ENCODE measurements at places on chromosomes 4 and X.

DNA sequence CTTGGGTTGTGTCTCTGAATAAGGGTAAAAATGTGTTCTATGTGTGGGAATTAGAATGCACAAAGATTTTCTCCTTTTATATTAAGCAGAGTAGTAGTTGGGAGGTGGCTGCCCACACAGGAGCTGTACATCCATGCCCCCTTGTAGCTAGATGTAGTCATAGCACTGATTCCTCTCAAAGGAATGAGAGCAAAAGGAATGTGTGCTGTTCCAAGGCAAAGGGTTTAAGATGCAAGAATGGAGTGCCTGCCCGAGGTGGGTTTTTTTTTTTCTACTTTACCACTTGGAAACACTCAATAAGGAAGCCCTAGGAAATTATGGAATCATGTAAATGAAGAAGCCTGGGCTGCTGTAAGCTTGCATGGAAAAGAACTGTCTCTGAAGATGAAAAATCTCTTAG, 2183.2 kb upstream of the AGA start:
- DNase-seq = no peak

- no peak for DNase-seq
These were observed 194.2 kb upstream of the C1QTNF7 start for GRCh38 chr4:15233626-15234025.

DNA sequence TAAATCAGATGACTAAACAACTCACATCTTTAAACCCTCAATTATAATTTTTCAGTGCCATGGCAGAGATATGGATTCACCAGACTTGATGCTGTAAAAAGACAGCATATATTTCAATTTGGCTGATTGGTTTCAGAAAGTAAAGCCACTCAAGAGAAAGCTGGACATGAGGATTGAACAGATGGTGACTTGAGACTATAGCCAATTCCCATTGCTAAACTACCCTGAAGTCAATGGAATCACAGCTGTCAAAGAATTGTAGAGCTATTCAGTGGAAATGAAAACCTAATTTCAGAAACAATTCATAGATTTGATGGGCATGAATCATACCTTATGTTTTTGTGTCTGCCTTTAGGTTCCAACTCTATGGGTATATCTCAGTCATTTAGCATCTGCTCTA, 510.6 kb upstream of the BOD1L1 start:
- no peak for DNase-seq

DNA sequence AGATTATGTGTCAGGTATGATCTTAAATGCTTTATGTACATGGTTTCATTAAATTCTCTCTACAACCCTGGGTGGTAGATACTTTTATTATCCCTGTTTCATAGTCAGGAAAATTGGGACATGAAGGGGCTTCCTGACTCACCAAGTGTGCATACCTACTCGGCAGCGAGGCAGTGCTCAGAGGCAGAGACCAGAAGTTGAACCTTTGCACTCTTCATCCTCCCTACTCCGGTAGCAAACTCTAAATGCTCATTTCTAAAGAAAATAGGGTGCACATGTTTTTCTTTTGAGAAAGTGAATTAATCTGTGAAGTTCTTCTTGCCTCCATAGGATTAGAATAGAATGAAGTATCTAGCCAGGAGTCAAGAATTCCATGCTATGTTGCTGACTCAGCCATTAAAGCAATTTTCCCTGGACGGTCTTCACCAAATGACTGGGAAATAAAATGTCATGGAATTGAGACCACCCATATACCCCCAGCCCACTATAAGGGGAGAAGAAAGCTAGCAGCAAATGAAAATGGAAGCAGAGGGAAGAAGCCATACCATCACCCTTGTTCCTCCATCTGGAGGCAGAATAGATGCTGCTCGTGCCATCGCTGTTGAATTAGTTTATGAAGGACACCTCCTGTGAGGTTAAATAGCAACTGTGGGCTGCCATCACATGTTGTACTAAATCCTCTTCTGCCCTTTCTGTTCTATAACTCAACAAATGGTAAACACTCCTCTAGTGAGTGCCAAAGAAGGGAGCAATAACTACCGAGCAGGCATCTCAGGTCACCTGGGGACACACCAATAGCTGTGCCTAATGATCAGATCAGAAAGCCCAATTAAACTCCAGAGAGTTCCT, 355.4 kb downstream of the CAMK2D start:
- DNase-seq = no peak

GRCh38 chr4:65392488-65392887, 277.8 kb downstream of the EPHA5 start:
- DNase-seq = no peak

GRCh38 chrX:26651755-26652154, 435.8 kb downstream of the MAGEB5 start:
- DNase-seq = no peak

DNA sequence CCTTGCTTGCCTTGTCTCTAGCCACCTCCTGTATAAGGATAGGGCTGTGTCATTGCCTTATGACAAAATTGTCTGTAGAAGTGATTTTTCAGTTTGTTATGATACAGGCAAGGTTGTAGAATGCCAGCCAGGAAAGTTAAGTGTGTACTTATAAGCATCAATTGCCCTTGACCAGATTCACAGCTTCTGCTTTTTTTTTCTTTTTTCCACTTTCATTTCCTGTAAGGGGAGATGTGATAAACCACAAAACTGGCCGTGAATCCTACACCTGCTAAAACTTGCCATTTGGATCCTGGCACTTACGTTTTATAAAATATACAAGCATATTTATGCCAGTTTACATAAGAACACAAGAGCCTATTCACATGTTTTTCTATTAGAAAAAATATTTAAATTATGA, 35.0 kb upstream of the BMPR1B start:
- DNase-seq = no peak

DNA sequence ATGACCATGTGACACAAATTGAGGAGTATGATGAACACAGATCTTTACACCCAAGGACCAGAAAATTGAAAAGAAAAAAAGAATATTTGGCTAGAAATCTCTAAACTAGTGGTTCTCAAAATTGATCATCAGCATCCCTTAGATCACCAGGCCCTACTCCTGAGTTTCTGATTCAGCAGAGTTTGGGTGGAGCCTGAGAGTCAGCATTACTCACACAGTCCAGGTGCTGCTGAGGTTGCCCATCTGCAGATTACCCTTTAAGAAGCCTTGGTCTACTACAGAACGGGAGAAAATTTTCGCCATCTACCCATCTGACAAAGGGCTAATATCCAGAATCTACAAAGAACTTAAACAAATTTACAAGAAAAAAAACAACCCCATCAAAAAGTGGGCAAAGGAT, 182.8 kb downstream of the MOSPD2 start:
- DNase-seq = no peak

- DNase-seq = no peak
These were observed 27.4 kb downstream of the CCNQ start for GRCh38 chrX:153571534-153571908.

DNA sequence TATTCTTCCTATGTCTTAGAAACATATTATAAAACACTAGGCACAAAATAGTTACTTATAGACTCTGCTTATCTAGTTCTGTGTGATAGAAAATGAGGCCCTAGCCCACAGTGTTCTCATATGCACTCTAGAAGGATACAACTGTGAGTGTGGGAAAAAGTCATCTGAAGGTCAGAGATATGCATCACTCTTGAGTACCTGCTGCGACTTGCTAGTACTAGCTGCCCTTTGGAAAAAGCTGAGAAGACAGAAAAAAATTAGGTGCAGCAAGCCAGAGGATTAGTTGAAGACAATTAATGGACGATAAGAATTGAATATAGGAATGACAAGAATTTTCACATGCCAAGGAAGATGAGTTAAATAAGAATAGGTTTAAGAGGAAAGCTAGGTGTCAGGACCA, 61.3 kb downstream of the MTHFD2L start:
- DNase-seq = no peak

DNA sequence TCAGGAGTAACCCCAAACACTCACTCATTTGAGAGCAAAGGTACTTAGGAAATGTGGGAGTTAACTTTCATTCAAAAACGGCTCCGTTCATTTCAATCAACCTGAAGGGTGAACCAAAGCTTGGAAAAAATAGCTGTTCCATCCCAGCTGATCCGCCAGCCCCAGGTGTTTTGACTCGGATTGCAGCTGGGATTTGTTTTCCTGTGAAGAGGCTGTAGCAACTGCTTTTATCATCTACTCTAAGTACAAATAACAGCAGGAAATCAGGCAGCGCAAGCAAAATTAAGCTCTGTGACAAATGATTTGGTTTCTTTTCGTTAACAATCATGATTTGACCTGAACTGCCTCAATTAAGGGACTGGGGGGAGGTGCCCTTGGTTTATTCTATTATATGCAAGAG, 154.7 kb downstream of the BEND2 start:
- DNase-seq = no peak

- no peak for DNase-seq
These were observed 144.6 kb downstream of the SOX3 start for GRCh38 chrX:140360284-140360683.

DNA sequence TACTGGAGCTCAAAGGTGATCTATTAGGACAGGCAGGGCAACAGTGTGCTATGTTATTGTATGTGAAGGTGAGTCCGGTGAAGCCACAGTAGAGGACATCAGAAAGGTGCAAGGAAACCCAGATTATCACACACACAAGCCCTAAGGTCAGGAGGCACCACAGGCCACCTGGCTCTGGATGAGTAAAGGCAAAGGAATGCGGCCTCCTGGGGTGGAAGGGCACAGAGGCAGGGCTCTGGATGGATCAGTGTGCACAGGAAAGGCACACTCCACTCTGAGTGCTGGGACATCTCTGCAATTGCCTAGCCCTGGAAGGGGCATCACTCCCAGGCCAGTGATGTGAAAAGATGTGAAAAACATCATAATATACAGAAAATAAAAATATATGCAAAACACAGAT, 683.5 kb downstream of the TRIML1 start:
- DNase-seq = no peak

- no peak for DNase-seq
These were observed 5.5 kb downstream of the CAMK2D start for GRCh38 chr4:113756005-113756410.

DNA sequence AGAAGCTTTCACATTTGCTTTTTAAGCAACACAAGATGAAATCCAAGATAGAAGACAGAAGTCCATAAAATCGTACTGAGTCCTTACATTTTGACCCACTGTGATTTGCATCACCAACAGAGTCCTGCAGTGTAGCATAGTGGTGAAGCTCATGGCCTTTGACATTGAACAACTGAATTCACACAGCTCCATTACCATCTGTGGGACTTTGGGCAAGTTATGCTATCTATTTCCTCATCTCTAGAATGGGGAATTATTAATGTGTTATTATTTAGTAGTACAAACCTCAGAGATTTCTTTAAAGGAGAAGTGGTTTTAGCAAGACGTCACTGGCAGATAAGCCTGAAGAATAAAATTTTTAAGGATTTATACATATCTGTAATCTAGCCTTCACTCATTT, 10.7 kb downstream of the GPRIN3 start:
- DNase-seq = no peak

GRCh38 chr4:36211084-36211483, 33.2 kb downstream of the ARAP2 start:
- no peak for DNase-seq

GRCh38 chrX:123860983-123861382, 1.1 kb downstream of the XIAP start:
- DNase-seq = no peak

GRCh38 chr4:165367040-165367439, 11.8 kb upstream of the CPE start:
- no peak for DNase-seq

DNA sequence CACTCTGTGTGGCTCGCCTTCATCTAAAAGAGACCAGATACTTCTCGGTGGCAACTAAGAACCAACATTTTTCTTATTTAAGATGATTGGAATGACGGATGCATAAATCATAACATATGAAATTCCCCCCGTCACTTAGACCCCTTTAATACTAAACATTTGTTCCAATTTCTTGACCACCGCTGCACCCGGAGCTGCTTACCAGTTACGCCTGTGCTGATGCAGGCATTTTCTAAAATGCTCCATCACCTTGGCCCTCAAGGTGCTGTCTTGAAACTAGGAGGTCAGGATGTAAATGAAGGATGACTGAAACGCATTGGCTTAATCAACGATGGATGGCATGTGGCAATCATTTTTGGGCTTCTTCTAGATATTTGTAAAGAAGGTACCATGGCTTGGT, 130.0 kb downstream of the CPZ start:
- DNase-seq = no peak

DNA sequence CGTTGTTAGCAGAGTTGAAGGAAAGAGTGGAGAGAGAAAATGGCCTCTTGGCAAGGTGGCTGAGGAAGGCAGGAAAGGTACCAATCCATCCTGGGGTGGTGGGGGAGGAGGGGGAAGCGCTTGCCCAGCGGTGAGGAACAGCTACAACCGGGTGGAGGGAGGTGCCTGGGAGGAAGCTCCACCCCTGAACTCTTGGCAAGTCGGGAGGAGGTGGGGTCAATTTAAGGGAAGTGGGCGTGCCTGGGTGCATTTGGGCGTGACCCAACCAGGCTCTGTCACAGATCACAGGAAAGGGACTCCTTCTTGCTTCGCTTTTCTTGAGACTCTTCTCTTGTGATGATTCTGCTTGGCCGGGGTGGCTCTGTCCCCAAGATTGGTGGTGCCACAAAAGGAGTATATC, 41.7 kb downstream of the BCORL1 start:
- peak; percentile 27 for DNase-seq

- DNase-seq = no peak
These were observed 21.1 kb downstream of the SLC25A53 start for GRCh38 chrX:104135677-104136076.

- no peak for DNase-seq
These were observed 29.1 kb downstream of the PPP2R2C start for GRCh38 chr4:6443035-6444023.
